ENCODE measurements at places on chromosomes 16 and 17.

DNA sequence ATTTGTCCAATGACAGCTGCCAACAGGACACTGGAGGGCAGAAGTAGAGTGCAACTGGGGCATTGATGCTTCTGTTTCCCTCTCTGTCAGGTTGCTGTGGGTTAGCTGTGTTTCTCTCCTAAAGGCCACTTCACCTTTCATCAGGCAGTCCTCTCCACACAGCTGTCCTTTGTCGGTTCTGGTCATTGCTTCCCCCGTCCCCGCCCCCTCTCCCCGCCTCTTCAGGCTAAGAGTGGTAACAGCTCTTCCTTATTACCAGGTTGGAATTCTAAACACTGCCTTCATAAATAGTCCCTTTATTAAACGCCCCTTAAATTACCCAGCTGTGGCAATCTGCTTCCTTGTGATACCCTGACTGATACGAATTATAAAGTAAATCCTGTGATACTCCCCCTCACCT is 31.8 kb upstream of the NSRP1 start:
- no peak for DNase-seq

GRCh38 chr17:77488531-77489238 is 347.9 kb downstream of the SEC14L1 start:
- DNase-seq: no peak

GRCh38 chr17:63685041-63685440 is 14.9 kb downstream of the LIMD2 start:
- DNase-seq: no peak

GRCh38 chr16:85752511-85753420 is 1.9 kb upstream of the C16orf74 start:
- DNase-seq: no peak

- no peak for DNase-seq
Measured at GRCh38 chr16:53412549-53412948, 21.7 kb upstream of the RBL2 start.

DNA sequence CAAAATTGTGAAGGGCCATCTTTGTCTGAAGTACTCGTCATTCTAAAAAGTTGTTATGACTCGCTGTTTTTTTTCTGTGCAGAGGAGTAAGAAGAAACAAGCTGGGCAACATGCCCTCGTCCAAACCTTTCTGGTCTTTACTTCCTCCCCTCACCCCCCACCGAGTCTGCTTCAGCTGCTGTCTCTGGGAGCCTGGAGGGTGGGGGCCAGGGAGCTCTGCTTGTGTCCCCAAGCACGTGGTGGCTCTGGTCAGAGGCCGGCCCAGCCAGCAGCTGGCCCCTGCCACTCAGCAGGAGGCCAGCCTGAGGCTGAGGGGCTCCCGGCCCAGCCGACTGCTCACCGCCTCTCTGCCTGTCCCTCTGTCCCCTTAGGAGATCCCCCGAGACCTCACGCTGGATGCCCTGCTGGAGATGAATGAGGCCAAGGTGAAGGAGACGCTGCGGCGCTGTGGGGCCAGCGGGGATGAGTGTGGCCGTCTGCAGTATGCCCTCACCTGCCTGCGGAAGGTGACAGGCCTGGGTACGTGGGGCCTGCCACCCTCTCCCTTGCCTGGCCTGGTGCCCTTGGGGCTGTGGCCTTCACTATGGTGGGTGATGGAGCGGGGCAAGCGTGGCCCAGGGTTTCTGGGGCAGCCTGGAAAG is 53.7 kb upstream of the LGALS9 start:
- no peak for DNase-seq

DNA sequence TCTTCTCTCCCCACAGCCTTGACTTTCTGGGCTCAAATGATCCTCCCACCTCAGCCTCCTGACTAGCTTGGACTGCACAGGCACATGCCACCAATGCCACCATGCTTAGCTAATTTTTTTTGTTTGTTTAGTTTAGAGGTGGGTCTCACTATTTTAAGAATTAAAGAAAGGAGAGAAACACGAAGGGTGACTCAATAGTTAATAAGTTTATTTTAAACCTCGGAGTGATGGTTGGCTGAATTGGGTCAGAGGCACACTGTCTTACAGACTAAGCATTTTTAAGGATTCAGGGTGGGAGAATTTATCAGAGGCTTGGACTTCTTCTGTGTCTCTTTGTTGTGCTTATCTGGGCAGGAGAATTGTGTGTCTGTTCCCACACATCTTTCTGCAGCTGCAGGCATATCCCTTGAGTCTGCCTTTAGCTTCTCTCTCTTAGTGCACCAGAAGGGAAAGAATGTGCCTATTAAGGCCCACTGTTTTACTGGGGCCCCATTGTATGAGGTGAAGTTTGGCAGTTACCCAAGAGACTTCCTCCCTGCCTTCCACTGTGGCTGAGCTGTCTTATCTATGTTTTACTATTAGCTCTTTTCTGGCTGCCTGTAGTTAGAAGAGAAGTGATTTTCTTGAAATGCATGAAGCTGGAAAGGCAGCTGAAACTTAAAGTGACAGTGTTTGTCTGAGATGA is 2172.0 kb downstream of the TP53TG3F start:
- no peak for DNase-seq

DNA sequence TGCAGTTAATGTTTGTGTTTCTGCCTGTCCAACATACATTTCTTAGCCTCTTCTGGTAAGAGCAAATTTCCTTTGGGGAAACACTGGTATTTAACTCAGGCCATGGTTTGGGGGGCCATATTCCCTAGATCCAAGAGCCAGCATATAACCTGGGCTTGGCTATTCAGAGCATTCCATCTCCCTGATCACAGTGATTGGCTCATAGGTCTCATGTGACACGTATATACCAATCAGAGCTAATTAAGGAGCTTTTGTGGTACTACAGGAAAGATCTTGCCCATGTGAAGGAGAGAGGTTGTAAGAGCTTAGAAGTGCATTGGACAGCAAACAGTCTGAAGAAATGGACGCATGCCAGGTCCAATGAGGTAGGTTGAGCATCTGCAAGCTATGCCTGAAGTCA is 33.4 kb upstream of the GPR139 start:
- DNase-seq: no peak

Measured in activated CD4-positive, alpha-beta T cell treated with anti-CD3 and anti-CD28 coated beads, Interleukin-2, amount 50 U/mL, for 16 hours (primary cell).